ENCODE measurements at places on chromosomes 3 and 15.
A peak's percentile ranks its signal among the peaks of the same experiment; 100 is the strongest.

DNA sequence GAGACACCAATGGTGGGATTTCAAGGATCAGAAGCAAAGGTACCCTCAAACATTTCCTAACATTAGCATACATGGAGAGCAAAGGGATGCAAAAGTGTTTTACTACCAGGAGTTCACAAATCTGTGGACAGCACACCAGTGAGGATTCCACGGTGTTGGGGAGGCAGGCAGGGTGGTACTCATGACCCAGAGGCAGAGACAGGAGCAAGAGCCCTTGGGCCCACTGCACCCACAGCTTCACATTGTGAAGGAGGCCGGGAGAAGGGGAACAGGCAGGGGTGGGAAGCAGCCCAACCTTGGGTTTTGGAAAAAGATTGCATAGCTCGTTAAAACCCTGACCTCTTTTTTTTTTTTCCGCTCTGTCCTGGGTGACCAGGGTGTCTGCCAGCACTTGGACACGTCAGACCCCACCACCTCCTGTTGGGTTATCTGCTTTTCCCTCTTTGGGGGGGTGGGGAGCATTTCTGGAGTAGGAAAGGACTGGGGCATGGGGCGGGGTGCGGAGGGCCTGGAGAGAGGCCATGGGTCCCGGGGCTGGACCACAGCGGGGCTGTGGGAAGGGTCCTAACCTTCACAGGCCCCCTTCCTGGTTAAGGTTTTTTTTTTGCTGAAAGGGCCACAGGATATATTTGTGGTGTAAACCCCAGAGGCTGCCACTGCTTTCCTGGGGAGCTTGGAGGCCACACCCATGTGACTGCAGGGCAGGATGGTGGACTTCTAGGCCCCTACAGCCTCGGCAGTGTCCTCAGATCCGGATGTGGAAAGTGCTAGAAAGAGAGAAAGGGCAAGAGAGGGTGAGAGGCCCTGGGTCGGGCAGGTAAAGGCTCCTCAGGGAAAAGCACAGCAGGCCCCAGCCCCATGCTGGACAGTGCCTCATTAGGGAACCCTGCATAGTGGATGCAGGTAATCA is 12.5 kb downstream of the SH2D7 start:
- no peak for DNase-seq

- no peak for DNase-seq
These were observed 59.0 kb downstream of the RORA start for GRCh38 chr15:61169904-61170695.

- no peak for DNase-seq
These were observed 470.2 kb downstream of the NAALADL2 start for GRCh38 chr3:175329373-175329772.

- DNase-seq, result no peak
These were observed 41.1 kb upstream of the NEDD4 start for GRCh38 chr15:56034514-56034913.

- DNase-seq, result peak; percentile 92
These were observed 1.7 kb downstream of the HYAL2 start for GRCh38 chr3:50320853-50321335.

- no peak for DNase-seq
These were observed 96.5 kb downstream of the DLG1 start for GRCh38 chr3:197201791-197202452.

- DNase-seq, result no peak
These were observed 2.7 kb upstream of the FNDC3B start for GRCh38 chr3:172036541-172037215.

- DNase-seq, result no peak
These were observed 517.5 kb downstream of the NTRK3 start for GRCh38 chr15:87739081-87739480.

DNA sequence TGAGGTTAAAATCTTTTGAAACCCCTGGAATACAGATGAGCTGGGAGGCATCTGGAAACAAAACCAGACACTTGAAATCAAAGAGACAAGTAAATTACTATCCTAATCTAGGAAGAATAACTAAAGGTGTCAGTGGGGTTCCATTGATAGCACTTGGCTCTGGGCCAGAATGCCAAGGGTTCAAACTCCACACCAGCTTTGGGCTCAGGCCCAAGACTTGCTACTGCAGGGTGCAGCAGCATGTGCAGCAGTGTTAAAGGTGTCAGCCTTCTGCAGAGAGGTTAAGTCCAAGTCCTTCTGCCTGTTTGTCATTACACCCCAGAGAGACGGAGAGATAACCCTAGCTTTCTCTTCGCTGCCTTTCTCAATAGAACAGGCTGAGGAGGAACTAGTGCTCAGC is 273.9 kb downstream of the TIGIT start:
- no peak for DNase-seq

DNA sequence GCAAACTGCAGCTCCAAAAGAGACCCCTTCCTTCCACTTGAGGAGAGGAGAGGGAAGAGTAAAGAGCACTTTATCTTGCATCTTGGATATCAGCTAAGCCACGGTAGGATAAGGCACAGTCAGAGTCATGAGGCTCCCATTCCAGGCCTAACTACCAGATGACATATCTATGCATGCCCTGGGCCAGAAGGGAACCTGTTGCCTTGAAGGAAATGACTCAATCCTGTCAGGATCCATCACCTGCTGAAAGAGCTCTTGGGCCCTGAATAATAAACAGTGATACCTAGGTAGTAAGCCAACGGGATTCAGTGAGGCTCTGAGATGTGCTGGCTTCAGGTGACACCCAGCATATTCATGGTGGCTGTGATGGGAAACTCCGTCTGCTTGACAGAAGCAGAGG is 118.5 kb upstream of the EPHA3 start:
- no peak for DNase-seq

- no peak for DNase-seq
These were observed 159.1 kb upstream of the EOMES start for GRCh38 chr3:27880969-27881892.

- peak; percentile 74 for DNase-seq
These were observed 44.8 kb downstream of the KBTBD12 start for GRCh38 chr3:127959873-127960272.

- no peak for DNase-seq
These were observed 13.5 kb upstream of the GABRR3 start for GRCh38 chr3:98048586-98048985.

GRCh38 chr3:28328188-28329151 is 20.1 kb upstream of the ZCWPW2 start:
- peak; percentile 48 for DNase-seq

DNA sequence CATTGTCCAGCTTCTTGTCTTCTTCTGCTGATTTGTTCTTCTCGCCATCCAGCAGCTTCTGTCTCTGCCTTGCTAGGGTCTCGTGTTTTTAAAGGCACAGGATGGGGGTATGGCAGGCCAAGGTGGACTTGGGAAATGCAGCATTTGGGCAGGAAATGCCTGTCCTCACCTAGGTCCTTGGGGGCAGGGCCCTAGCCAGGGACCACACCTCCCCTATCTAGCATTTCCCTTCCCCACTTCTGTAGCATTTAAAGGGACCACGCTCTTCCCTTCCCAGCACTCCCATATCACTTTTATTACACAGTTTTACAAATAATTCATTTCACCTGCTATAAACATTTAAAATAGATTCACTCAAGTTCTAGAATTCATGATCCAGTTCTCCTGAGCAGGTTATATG is 315.4 kb upstream of the LMCD1 start:
- no peak for DNase-seq

- no peak for DNase-seq
These were observed 10.7 kb upstream of the SHISA5 start for GRCh38 chr3:48514431-48515227.

- DNase-seq, result no peak
These were observed 80.6 kb upstream of the PRR20G start for GRCh38 chr3:127368186-127369032.

DNA sequence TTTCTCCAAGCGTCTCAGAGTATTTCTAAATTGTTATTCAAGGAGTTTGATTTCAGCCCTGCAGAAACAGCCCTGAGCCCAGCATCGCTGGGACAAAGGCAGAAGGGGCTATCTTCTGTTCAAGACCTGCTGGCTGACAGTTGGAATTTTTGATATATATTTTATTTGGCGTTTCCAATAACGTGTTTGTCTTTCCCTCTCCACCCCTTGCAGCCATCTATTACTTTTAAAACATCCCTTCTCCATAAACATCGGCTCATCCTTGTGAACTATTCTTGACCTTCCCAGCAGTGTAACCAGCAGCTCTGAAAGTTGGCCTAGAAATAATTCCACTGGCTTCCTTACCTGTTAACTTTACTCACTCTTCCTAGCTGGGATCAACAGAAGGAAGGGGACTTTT is 5.5 kb upstream of the MEIS2 start:
- DNase-seq, result no peak

- no peak for DNase-seq
These were observed 31.0 kb upstream of the TM4SF4 start for GRCh38 chr3:149443545-149443912.

DNA sequence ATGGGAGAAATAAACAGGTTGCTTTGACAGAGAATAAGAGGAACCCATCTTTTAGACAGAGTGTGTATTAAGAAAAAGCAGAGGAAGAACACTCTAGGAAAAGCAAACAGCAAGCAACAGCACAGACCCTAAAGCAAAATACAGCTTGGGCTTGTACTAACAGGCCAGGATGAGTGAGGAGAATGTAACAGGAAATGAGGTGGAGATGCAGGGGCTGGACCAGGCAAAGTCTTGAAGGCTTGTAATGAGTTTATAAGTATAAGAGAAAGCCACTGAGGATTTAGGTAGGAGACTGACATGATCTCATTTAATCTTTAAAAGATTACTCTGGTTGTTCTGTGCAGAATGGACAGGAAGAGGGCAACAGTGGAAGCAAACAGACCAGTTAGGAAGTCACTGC is 4.9 kb downstream of the UBR1 start:
- no peak for DNase-seq

GRCh38 chr3:158522221-158523136 is 48.5 kb upstream of the MLF1 start:
- DNase-seq, result peak; percentile 20

GRCh38 chr3:158792709-158793108 is 9.1 kb upstream of the MFSD1 start:
- peak; percentile 94 for DNase-seq

DNA sequence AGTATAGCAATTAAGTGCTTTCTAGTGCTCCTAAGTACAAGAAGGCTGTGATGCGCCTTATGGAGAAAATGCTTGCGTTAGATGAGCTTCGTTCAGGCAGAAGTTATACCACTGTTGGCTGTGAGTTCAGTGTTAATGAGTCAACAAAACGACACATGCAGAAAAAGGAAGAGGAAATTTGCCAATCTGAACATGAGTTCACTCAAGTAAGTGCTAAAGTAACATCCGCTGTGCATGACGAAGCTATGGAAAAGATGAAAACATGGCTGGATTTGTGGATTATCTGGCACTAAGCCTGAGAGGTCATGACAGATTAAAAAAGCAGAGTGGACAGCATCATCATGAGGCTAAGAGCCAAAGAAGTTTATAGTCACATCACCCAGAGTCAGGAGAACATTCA is 36.9 kb downstream of the SH3BP5 start:
- no peak for DNase-seq
